ENCODE measurements at places on chromosomes 2 and 18.

- no peak for DNase-seq
Measured at GRCh38 chr2:220837226-220837625, 734.9 kb downstream of the EPHA4 start.

DNA sequence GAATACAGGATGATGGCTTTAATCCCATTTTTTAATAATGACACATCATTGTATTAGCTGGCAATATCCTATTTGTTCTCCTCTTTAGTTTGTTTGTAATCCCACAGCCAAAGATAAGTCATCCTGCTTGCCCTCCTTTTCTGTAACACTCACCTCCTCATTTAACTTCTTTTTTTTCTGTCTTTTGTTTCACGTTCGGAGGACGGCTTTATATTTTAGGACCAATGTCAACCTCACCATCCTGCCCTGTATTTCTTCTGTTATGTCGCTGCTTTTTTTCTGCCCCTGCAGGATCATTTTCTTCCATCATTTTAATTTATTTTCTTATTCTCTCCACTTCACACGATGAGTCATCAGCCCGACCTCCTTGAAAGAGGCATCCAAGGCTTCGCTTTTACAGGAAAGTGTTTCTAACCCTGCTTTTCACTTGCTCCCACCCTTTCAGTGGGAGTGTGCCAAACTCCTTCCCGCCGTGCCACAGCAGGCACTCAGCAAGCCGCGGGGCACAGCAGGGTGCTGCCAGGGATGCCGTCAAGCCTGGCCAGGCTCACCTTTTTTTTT lies 11.4 kb downstream of the RAB31 start:
- DNase-seq: no peak

GRCh38 chr2:197205585-197206215 lies 104.9 kb downstream of the ANKRD44 start:
- no peak for DNase-seq

GRCh38 chr18:5457462-5457957 lies 86.3 kb downstream of the EPB41L3 start:
- no peak for DNase-seq

- no peak for DNase-seq
Measured at GRCh38 chr2:3099145-3099859, 278.3 kb downstream of the EIPR1 start.

GRCh38 chr2:236434593-236434992 lies 135.0 kb upstream of the ACKR3 start:
- no peak for DNase-seq

Measured in mesothelial cell of epicardium (in vitro differentiated cells).